ENCODE measurements at places on chromosomes 3 and 15.

DNA sequence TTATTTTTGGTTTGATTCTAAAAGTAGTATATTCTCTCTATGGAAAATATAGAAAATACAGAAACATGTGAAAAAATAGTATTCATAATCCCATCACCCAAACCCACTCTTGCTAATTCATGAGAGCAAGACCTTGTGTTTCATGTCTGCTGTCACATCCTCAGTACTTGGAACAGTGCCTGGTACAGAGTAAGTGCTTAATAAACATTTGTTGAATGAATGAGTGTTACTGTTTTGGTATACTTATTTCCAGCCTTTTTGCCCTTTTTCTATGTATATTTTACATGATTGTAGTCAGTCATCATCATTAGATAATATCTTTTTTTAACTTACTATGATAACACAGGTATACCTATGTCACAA is 59.3 kb downstream of the IL16 start:
- DNase-seq: no peak

GRCh38 chr3:35296533-35296932 is 342.8 kb upstream of the ARPP21 start:
- no peak for DNase-seq

- no peak for DNase-seq
Observed at GRCh38 chr3:127710155-127710941, 37.6 kb downstream of the ABTB1 start.

DNA sequence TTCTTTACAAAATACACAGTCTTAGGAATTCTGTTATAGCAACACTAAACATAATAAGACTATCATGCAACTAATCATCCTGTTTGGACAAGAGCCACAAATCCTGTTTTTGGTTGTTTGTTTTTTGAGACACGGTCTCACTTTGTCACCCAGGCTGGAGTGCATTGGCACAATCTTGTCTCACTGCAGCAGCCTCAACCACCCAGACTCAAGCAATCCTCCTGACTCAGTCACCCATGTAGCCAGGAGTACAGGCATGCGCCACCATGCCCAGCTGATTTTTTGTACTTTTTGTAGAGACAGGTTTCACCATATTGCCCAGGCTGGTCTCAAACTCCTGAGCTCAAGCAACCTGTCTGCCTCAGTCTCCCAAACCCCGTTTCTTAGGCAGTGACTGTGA is 28.3 kb downstream of the NEDD4 start:
- DNase-seq: no peak

GRCh38 chr15:53477981-53478766 is 281.3 kb downstream of the WDR72 start:
- DNase-seq: no peak

DNA sequence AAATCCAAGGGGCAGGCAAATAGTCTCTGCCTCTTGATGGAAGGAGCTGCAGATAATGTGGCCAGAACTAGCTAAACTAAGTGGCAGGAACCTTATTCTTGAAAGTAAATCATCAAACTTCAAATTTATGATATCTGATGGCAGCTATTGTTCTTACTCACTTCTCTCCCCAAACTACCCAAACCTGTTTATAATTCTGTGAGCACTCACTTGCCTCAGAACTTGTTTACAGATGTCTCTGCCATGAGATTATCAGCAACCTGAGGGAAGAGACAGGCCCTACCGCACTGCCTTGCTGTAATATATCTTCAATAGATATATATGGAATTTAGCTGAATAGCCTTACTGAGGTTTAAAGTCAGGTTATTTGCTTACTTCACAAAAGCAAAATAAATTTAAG is 2.2 kb upstream of the B3GALNT1 start:
- DNase-seq: no peak

DNA sequence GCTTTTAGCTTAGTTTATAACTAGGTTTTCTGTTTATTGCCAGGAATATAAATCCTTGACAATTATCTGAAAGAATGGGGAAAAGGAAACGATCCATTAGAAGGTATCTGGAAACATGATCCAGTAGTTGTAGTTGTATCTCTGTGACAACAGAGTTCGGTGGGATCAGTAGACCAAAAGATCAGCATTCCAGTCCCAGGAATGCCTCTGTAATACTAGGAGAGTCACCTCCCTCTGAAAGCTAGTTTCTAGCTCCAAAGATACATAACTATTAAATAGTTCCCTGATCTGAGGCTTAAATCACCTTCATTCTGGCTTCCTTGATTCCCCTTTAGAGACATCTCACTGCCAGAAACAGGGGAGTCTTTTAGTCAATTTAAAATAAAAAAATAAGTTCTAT is 34.1 kb downstream of the MB21D2 start:
- peak; percentile 22 for DNase-seq

GRCh38 chr3:42804831-42805132 is 492 bp upstream of the HIGD1A start:
- DNase-seq: no peak

GRCh38 chr15:29689287-29689986 is 132.8 kb downstream of the TJP1 start:
- no peak for DNase-seq

GRCh38 chr3:65597226-65597951 is 441.3 kb downstream of the MAGI1 start:
- DNase-seq: peak; percentile 30

DNA sequence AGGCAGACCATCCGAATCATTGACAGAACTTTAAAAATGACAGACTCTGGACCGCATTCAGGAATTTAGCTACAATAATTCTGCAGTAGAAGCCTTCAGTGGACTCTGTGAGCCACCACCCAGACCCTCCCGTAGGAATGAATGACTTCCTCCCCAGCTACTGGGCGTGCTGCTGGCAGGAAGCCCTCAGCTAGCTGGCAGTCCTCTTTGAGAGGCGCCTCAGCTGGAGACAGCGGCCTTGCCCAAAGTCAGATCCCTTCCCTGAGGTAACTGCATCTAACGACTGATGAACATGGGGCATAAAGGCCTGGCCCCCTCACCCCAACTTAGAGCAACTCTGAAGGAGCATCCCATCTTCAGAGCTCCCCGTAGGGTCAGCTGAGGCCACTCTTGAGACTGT is 25.8 kb downstream of the CRABP1 start:
- DNase-seq: peak; percentile 70

GRCh38 chr3:197959500-197959890 is 522 bp upstream of the LMLN start:
- DNase-seq: no peak

DNA sequence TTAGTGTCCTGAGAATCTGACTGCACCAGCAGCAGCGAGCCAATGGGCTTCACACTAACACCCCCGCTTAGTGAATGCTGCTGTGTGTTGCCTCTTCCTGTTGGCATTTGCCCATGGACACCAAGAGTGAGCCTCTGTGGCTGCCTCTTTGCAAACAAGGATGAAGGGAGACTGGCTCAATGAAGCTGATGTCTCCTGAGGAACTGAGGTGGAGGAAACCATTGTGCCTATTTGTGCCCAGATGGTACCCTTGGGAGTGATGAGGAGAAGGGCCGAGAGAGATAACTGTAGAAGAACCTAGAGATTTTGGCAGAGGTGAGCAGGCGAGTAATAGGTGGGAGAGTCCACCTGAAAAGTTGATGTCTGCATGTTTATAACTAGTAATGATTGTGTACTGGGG is 51.2 kb downstream of the IL20RB start:
- DNase-seq: no peak

DNA sequence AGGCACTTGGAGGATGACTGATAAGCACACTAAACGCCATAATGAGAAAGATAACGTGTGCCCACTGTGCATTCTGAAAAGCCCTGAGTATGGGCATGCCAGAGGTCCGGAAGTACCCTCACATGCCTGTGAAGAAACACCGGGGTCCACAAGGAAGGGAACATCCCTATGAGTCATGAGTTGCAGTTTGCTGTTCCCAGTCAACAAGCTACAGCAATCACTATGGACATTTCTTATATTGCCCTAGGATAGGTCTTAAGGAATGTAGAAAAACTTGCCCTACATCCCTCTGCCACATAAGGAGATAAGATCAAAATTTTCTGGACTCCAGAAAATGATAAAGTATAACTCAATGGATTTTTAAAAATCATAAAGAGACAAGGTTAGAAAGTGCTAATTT is 9.9 kb downstream of the MB21D2 start:
- no peak for DNase-seq

GRCh38 chr3:69542089-69542804 is 156.4 kb upstream of the FRMD4B start:
- no peak for DNase-seq

- no peak for DNase-seq
Observed at GRCh38 chr3:190854062-190854461, 8.4 kb downstream of the GMNC start.

- no peak for DNase-seq
Observed at GRCh38 chr15:70342554-70343548, 245.1 kb upstream of the TLE3 start.

- no peak for DNase-seq
Observed at GRCh38 chr15:79195239-79195638, 87.3 kb upstream of the ANKRD34C start.

Data from A673 (cell line).